Hair follicular keratinocyte (primary cell): ENCODE measurements at places on chromosomes 5 and 9. TPM values are rescaled to one million over a fixed set of nuclear protein-coding genes. Genes with fewer than 3 reads are reported as not detected.

Gene PCDHB12
- total RNA-seq, result not detected in 2 replicates

Gene PGM5
- total RNA-seq, result not detected in 2 replicates

Gene GABRA1
- not detected in 2 replicates for total RNA-seq

Gene PRR16
- 0.39 and 0.42 TPM in 2 replicates for total RNA-seq

Gene PCDHGB7
- total RNA-seq, result 1.3 and 2.3 TPM in 2 replicates

Gene BAAT
- total RNA-seq, result not detected in 2 replicates

Gene AGXT2
- total RNA-seq, result not detected in 2 replicates
